ENCODE measurements at places on chromosomes 6 and 20.

DNA sequence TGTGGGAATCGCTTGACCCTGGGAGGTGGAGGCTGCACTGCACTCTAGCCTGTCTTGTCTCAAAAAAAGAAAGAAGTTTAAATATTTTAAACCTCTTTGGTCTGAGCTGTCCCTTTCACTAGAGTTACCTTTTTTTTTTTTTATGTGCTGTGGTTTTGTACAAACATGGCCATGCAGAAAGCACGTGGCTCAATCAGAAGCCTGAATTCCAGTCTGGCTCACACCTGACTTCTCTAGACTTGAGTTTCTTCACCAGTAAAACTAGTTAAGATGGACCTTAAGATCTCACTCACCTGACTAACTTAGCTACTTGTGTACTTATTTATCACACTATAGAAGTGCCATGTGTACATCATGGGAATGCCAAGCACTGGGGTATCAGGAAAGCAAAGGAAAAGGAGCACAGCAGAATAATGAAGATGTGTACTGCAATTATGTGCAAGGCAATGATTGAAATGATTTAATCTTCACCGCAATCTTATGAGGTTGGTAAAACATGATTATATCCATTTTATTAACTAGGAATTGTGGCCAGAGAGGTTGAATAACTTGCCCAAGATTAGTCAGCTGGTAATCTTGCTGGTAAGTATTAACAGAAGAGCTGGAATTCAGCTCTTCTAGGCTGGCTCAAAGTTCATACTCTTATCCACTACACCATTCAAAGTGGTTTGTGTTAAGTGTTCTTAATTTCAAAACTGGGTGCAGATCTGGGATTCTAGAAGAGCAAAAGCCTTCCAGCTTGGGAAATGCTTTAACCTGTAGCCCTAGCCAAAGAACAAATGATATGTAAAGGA lies 10.7 kb downstream of the HMGN3 start:
- DNase-seq, result no peak

DNA sequence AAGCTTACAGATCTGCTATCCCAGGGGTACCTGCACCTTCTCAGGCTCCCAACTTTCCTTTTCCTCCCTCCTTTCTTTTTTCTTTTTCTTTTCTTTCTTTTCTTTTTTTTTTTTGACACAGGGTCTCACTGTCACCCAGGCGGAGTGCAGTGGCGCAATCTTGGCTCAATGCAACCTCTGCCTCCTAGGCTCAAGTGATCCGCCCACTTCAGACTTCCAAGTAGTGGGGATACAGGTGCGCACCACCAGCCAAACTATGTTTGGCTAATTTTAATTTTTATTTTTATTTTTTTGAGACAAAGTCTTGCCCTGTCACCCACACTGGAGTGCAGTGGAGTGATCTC lies 36.0 kb downstream of the PIM1 start:
- DNase-seq, result no peak

DNA sequence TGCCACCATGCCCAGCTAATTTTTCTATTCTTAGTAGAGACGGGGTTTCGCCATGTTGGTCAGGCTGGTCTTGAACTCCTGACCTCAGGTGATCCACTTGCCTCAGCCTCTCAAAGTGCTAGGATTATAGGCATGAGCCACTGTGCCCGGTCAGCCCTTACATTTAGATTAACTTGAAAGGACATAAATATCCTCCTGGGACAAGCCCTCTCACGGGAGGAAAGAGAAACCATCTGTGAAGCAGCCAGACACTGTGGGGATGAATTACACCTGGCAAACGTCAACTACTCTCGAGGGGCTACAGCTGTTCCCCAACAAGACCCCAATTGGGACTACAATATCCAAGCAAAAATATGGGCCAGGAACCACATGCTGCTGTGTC lies 32.7 kb upstream of the SAMHD1 start:
- no peak for DNase-seq

GRCh38 chr6:139644821-139645220 lies 270.4 kb upstream of the CITED2 start:
- no peak for DNase-seq

DNA sequence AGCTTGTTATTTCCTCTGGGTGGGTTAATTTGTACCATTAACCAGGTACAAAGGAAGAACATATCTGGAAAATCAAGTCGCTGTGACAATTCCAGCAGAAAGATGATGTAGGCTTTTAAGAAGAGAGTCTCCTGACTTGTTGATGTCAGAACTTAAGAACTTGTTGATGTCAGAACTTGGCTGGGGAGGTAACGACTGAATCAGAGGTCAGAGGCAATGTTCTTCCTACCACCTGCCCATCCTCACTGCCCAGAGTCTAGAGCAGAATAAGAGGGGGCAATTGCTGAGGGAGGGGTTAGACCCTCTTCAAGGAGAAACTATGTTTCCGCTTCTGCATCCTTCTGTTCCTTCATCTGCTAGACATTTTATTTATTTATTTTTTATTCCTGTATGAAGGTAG lies 18.9 kb downstream of the MLIP start:
- no peak for DNase-seq

GRCh38 chr6:163897030-163897429 lies 482.5 kb downstream of the QKI start:
- no peak for DNase-seq

DNA sequence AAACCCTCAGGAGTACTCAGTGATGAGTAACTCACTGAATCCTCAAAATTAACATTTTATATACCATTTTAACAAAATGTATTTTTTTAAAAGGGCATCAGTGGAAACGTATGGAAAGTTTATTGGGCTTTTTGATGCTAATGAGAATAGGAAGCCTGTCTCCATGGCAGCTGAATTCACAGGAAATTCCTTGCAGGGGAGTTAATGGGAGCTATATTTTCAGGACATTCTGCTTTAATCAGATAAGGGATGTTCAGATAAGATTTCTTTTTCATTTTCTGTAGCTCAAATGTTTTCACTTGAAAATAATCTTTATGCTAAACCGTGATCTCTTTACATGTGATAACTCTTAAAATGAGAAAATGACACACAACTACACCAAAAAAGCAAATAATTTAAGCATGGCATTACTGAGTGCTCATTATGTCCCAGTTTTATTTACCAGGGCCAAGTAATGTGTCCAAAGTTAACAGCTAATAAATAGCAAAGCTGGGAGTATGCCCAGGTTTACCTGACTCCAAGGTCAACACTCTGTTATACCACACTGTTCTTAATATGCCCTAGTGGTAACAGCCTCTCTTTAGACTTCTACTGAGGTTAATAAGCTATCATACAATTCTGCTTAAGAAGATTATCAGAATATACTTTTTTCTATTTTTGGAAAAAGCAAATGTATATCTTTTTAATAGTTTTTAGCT lies 348.1 kb downstream of the GRIK2 start:
- DNase-seq, result no peak

GRCh38 chr6:139829576-139829975 lies 455.1 kb upstream of the CITED2 start:
- DNase-seq, result no peak

DNA sequence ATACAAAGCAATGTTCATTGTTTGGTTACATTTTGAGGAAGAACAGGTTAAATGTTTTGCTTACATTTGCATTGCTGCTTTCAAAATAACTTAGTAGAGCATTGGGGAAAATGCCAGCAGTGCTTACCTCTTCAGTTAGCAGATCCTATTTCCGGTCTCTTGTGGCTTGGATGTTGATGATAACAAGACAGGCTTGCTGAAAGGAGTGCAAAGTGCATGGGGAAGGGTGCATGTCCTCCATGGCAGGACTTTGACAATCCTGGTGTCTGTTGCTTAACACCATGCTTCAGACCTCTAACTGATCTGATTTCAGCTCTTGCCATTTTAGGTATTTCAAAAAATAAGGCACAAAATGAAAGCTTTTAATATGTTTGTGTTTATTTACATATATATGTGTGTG lies 21.1 kb downstream of the TPD52L1 start:
- no peak for DNase-seq

DNA sequence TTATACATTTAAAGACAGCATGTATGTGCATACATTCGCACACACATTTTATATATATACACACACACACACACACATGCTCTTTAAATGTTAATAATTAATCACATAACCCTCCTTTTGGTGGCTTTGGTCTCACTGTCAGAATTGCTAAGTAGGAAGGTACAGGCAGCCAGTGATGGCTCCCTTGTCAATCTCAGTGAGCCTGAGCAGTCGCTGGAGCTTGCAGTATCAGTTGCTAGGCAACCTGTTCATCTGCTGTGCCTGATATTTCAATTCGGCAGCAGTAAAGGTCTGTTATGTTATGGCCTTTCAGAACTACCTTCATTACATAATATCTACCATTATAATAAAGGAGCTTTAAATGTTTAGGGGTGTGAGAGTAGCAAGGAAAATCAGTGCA lies 374.3 kb downstream of the LMBRD1 start:
- no peak for DNase-seq

DNA sequence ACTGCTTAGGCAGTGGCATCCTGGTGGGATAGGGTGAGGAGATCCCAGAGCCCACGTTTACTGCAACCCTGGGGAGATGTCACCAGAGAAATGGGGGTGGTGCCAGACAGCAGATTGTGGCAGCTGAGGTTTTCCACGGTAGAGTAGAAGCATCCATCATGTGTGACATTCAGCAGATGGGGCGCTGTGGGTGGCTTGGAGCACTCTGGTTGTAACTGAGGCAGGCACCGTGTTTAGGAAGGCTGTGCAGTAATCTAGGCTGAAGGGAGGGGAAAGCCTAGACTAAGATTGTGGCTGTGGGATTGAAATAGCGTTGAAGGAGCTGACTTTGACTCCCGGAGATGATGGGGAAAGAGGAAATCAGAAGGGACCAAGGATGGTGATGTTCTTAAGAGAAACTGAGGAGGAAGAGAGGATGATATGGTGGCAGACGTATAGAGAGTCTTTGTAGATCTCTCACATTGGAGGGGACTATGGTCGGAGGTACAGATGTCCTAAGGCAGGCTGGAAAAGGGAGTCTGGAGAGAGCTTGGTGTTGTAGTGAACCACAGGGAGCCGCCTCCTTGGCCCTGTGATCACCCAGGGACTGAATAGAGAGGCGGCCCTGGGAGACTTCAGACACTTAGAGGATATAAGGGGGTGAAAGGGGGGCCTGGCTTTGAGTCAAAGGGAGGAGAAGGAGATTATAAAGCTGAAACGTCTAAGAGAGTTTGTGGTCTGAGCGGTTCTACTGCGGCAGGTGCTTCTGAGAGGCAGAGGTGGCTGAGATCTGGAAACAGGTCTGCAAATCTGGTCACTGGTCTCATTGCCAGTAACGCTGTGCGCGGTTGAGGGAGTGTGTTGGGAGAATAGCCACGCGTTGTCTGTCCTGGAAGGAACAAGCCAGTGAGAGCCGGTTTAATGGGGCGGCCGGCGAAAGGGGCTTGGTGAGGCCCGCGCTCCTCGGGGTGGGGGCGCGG lies 792 bp upstream of the MICA start:
- no peak for DNase-seq

DNA sequence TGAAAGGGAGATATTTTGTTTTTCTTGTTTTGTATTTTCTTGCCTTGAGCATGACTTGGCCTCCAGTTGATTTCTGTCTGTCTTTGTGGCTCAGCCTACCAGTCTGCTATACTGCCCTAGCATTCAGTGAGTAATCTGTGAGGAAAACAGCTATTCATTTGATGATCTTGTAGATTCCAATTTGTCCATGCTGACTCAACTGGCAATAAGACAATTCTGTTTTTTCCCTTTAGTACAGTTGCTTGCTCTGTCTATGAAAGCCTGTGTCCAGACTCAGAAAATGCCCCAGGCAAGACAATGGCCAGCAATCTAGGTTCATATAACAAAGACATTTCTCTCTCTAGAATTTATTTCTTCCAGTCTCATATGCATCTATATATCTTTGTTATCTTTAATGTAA lies 10.9 kb upstream of the SOX4 start:
- DNase-seq, result no peak

DNA sequence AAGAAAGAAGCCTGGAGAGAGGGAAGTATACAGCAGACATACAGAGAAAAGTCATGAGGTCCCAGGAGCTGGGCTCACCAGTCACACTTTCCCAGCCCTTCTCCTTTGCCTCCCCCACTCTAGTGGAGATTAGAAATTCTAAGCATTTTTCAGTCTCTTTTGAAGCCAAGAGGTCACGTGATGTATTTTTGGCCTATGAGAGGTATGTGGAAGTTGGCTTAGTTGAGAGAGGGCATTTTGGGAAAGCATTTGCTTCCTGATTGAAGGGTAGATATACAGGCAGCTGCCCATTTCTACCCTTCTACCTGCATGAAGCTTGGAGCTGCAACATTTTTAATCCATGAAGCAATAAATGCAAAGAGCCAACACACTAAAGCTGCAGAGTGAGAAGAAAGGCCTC lies 106.0 kb upstream of the TNFAIP3 start:
- no peak for DNase-seq

DNA sequence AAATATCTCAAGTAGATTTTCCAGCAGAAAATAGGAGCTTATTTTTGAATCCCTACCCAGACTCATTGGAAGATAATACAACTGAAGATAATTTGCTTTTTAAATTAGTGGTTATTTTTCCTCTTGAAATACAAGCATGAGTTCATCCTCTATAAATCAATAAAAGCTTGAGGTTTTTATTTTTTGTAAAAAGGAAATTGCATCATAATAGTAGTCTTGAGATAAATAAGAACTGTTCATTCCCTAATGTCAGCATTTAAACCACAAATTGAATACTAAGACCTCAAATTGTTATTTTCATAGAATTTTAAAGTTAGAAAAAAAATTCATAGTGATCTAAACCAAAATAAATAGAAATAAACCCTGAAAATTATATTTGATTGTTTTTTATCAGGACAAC lies 719.1 kb downstream of the CD109 start:
- DNase-seq, result no peak

DNA sequence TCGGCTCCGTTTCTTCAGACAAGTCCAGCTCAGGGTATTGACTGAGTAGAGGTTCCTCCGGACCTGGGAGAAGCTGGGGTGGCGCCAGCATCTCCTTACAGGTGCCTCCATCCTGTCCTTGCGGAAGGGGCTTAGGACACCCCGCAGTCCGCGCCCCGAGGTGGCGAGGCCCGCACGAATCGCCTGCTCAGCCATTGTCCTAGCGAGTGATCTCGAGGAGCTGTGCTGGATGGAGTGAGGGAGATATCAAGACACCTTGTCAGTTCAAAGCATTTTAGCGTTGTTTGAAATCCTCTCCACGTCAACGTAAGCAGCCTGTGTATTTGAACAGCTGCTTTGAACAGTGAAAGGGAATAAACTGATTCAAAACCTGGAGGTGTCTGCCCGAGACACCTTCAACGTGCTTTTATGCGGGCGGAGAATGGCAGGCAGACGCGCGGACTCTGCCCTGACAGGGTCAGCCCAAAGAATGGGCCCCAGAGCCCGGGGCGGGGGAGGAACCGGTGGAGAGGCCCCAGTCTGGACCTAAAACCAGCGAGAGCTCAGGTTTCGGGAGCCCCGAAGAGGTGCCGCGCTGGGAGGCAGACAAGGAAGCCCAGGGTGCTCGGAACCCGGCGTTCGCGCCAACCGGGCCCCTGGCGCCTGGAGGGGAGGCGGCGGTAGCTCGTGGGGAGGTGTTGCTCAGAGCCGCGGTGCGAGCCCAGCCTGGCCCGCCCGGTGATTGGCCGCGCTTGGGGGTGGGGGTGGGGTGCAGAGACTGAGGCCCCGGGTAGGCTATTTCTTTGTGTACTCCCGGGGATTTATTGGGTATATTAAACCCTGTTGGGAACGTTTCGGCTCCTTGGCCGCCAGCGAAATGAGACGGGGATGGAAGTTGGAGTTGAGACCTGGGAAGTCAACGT lies 3.1 kb upstream of the POU3F2 start:
- no peak for DNase-seq
